ENCODE measurements at places on chromosomes 12 and 14.

DNA sequence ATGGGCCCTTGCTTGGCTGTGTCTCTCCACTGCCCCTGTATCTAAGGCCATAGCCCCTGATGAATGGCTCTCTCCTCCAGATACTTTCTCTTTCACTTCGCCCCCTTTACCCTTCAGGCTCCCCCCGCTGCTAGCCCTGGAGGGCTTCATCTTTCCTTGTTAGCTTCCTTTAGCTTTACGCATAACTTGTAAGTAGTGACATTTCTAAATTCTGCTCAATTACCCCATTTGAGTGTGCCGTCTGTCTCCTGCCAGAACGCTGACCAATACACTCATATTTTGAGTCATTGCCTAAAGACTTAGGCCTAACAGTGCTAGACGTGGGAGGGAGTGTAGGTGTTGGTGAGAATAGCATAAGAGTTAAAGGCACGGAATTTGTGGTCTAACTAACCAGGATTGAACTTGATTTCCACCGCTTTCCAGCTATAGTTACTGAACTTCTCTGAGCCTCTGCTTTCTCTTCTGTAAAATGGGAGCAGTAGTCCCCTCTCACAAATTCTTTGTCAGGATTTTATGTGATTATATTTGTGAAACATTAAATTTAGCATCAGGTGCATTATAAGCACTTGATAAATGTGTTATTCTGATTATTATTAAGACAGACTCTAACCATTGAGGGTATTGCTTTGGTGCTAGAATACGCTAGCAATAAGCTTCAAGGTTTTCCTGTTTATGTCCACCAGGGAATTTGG, 129.3 kb downstream of the ZFP36L1 start:
- no peak for DNase-seq

GRCh38 chr14:71202881-71203280, 295.6 kb downstream of the PCNX1 start:
- DNase-seq, result no peak

GRCh38 chr14:84826294-84826693, 703.6 kb upstream of the FLRT2 start:
- DNase-seq, result no peak

DNA sequence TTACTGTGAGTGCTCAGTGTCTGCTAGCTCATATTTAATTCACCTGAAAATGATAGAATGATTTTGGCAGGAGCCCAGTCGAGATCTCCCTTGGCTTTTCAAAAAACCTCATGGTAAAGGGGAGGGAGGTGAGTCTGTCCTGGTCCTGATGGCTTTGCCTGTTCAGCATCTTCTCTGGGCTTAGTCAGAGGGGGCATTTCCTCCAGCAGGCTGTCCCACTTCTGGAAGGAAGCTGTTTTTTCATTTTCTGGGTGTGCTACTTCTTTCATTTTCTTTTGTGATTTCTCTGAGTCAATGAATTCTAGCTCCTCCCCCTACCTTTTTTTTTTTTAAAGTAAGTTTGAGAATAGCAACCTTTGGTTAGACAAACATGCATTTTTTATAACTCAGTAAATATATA, 58.8 kb downstream of the TMX1 start:
- no peak for DNase-seq

GRCh38 chr12:27900920-27901879, 71.3 kb downstream of the PTHLH start:
- DNase-seq, result no peak

DNA sequence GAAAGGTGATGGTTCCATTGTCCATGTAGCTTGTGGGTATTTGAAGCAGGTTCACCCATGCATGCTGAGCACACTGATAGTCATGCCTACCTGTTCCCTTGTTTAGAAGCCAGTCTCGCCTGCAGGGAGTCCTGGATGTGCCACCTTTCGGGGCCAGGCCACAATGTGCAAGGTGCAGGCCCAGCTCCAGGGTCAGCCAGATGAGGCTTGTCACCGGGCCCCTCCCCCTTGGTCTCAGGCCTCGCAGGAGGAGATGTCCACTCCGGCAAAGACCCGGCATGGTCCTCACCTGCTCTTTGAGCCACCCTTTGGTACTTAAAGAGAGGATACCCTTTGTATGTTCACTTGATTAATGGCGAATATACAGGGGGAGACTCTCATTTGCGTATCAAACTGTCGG, 140.4 kb upstream of the RTL1 start:
- DNase-seq, result no peak

DNA sequence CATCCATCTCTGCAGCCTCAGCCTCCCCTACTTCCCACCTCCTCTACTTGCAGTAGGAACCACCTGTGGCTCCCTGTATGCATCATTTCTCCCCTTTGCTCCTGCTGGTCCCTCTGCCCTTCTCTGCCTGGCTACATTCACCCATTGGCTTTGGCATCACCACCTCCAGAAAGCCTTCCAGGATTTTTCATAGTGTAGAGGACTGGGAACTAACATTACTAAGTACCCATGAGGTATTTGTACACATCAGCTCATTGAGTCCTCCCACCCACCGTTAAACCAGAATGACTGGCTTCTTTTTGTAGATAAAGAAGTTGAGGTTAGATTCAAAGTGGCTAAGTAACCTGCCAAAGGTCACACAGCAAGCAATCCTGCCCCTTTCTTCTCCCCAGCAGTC, 17.1 kb downstream of the SYNE3 start:
- DNase-seq, result no peak

GRCh38 chr12:87901457-87901856, 127.7 kb downstream of the C12orf50 start:
- DNase-seq, result no peak

- no peak for DNase-seq
These were observed 12.5 kb upstream of the AJUBA start for GRCh38 chr14:22994762-22995275.

DNA sequence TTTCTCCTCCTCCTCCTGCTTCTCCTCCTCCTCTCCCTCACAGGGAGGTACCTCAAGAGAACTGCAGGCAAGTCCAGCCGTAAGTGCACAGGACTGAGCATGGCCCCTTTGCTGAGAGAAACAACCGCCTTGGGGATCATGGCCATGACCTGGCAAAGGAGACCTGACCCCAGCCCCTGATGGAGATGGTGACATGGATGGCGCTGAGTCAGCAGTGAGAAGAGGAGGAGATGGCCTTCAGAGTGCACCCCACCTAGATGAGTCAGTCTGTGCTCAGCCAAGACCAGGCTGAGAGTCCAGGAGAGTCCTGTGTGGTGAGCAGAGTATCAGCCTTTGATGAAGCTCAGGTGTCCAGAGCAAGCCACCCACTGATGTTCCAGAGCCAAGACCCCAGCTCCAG, 36.4 kb downstream of the MEG3 start:
- no peak for DNase-seq

- no peak for DNase-seq
These were observed 7.0 kb downstream of the KCNH3 start for GRCh38 chr12:49545815-49546214.

Measured in NCI-H1105 (cell line).